CD4-positive, alpha-beta T cell treated with Interleukin-12 subunit alpha and Interleukin-12 subunit beta, for 1 hour (primary cell): ENCODE measurements at places on chromosomes 6 and 20.

GRCh38 chr6:118748311-118749062 lies 97.1 kb upstream of the CEP85L start:
- no peak for DNase-seq

DNA sequence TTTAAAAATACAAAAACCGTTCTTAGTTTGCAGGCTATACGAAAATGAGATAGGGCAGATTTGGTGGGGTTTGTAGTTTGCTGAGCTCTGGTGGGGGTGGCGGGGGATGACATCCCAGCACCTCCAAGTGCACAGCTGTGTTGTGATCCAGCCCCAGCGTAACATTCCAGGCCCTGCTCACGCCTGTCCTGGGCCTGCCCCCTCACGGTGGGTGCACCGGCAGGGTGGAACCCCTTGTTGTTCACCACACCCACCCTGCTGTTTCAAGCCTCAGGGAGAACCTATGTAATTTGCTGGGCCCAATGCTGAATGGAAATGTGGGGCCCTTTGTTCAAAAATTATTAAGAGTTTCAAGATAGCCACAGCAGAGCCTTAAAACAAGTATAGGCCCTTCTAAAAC lies 25.0 kb downstream of the ARMC2 start:
- no peak for DNase-seq

GRCh38 chr6:93621442-93621841 lies 202.1 kb upstream of the EPHA7 start:
- no peak for DNase-seq

GRCh38 chr6:43331470-43331869 lies 22.8 kb upstream of the CRIP3 start:
- DNase-seq = peak; percentile 3

DNA sequence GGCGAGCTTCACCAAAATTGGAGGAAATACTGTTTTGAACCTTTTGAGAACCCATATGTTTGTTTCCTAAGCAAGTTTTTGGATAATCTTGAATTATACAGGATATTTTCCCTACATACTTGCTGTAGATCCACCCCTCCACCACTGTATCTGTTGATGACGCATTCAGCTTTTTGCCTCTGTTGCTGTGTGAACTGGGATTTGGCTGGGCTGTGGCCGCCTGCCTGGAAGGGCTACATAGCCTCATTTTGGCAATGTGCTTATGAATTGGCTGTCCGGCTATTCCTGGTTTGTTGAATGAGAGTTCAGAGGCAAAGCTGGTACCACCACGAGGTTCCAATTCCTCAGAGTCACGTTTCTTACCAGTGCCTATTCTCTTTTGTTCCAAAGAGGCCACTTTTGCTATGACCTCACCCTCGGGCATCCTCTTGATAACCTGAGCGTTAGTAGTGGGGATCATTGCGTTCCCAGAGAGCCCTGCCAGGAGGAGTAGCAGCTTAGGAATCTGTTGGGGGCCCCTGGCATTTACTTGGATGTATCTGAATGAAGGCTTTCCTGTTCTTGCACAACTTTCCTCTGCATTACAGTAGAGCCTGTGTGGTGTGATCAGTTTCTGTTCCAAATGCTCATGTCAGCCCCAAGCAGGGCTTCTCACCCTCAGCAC lies 6.4 kb downstream of the FAM83D start:
- no peak for DNase-seq

DNA sequence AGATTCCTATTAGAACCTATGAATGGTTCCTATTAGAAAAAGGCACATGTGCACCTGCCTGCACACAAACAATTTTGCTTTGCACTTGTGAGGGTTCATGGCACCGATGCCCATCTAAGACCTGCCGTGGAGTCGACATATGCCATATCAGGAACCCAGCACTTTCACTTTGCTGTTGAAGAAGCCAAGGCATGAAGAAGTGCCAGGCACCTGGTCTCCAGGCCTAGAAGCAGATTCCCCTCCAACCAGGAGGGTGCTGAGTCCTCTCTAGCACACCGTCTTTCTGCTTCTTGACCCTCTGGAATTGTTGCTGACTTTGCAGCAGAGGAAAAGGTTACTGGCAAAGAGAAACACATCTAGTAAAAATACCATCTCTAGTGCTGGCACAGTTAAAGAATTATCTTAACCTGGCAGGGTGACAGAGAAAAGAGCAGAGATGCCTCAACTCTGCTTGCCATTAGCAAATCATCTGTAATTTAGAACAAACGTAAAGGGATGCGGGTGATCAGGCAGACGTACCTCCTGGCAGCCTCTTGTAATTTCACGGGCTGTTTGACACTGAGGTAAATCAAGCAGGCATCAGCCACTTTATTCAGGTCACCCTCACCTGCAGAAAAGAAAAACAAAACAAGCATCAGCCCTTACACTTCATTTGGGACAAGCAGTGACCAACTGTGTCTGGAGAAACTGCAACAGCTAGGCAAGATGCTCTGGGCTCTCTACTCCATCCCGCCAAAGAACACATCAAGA lies 37.2 kb downstream of the TTI1 start:
- DNase-seq = no peak

GRCh38 chr6:144075187-144075586 lies 20.2 kb downstream of the SF3B5 start:
- no peak for DNase-seq

DNA sequence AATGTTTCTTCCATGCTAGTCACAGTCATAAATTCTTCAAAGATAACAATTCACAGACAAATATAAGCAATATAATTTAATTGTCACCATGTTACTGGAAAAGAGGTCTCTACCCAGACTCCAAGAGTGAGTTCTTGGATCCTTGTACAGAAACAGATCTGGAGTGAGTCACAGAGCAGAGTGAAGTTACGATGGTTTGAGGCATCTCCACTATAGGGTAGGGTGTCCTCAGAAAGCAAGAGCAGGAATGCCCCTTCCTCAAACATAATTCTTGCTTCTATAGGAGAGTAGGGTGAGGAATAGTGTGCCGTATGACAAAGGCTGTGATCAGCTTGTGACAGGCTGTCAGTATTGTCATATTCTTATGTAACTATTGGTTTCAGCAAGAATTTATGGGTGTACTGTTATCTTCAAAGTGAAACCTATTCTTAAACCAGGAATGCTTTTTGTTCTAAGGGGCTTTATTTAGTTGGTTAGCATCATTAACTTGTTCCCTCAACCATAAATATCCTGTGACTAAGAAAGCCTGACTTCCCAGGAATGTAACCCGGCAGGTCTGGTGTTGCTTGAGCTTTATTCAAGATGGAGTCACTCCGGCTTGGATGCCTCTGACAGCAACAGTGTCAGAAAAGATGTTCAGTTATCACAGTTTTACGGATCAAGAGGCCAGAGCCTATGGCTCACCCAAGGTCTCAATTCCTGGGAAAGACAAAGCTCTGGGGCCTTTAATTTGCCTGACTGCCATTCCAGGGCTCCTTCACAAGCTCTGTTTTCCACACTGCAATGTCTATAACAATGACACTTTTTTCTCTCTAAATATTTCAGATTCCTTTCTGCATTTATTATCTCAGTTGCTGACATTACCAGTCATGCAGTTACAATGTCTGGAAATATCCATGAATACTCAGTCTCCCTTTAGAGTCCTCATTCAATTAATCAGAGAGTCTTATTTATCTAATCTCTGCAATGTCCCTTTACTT lies 298.6 kb downstream of the C6orf118 start:
- no peak for DNase-seq

- DNase-seq = no peak
These were observed 1.0 kb downstream of the SALL4 start for GRCh38 chr20:51801122-51801822.

- DNase-seq = no peak
These were observed 322.0 kb upstream of the SOX4 start for GRCh38 chr6:21271428-21272155.

GRCh38 chr6:104995989-104996617 lies 39.2 kb downstream of the LIN28B start:
- no peak for DNase-seq

DNA sequence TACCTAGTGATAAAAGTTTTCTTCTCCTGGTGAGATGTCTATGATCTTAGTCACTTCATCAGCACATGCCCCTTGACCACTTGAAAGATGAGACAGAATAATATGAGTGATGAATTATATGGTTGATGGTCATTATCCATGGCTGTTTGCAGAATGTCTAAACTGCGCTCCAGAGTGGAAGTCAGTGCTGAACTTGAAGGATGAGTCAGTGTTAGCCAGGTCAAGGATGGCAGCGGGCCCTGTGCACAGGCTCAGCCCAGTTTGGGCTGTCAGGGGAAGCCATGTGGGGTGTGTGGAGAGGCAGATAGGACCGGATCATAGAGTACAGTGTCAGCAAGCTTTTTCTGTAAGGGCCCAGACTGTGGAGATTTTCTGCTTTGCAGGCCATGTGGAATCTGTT lies 67.2 kb upstream of the KIF25 start:
- DNase-seq = no peak

DNA sequence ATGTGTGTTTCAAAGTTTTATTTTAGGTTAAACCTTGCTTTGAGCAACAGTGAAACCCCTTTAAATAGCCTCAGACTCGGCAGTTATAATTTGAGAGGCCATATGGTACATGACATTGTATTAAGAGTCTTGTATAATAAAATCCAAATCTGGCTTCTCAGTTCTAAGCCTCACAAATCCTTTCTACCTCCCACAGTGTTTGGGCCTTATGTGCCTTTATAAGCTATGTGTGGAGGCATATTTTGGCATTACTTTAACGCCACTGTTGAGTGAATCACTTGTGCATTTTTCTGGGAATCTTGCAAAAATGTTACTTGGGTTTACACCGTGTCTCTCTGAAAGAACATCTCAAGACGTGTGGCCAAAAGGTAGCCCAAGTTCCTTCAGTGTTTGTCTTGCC lies 152.4 kb downstream of the COL9A1 start:
- DNase-seq = no peak

DNA sequence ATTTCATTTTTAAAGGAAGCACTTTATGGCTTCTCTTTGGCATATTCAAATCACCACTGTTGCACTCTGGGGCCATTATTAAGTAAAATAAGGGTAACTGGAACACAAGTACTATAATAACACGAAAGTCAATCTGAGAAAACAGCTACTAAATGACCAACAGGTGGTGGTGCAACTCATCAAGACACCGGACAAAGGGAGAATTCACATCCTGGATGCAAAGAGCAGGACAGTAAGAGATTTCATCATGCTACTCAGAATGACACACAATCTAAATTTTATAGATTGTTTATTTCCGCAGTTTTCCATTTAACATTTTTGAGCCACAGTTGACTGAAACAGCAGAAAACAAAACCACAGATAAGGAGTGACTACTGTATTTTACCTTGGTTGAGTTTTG lies 27.6 kb upstream of the LY86 start:
- no peak for DNase-seq

DNA sequence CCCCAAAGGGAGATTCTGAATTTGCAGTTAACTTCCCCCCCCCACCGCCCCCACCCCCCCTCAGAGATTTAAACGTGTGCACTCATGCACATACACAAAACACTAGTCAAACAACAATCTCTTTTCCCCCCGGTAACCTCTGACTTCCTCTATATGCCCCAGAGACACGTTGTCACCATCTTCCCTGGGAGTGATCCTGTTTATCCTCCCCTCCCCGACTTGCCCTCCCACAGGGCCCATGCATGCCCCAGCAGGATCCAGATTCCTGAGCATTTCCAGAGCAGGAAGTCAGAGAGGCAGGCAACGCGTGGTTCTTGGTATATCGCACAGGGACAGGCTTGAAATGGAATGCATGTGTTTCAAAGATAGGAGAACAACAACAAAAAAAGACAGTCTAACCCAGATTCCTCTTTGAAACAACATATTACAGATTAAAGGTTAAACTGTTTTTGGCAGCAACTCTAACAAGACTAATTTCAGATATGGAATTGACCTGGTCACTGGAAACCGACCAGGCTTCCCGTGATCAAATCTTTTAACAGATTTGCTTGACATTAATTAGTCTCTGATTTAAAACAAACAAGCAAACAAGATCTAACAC lies 1.3 kb downstream of the BLCAP start:
- DNase-seq = no peak

GRCh38 chr20:48618631-48619030 lies 209.2 kb downstream of the PREX1 start:
- no peak for DNase-seq

GRCh38 chr20:20100881-20101280 lies 48.5 kb downstream of the CFAP61 start:
- DNase-seq = no peak

DNA sequence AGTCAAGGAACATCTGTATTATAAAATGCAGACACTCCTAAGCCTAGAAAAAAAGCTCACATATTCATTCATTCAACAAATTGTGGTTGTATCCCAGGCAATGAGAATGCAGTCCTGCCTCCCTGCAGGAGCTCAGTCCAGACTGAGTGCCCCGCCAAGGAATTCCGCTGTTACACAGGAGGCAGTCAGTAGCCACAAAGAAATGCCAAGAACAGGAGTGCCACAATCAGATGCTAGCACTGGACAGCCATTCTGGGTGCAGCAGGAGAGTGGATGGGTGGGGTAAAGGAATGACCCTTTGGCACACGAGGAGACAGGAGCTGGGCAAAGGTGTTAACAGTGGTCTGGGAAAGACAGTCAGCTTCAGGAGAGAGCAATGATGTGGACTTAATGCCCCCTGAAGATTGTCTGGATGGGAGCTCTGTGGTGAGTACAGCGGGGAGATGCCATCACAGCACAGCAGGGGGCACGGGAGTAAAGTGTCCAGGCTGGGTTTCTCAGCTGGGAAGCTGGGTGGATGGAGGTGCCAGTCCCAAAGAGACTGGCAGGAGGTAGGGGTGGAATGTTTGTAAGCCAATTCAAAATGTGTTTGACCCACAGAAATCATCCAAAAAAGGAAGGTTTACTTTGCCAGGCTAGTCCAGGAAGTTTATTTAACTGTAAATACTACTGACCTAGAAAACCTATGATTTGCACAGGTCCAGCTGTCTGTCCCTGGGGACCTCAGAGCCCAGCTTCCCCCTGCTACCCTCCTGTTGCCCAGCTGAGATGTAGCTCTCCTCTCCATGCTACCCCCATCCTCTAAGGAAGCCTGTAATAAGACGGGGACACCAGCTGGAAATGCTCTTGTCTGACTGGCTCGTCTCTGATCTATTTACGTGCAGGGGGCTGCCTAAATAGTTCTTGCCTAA lies 84.1 kb downstream of the SLC23A2 start:
- no peak for DNase-seq

DNA sequence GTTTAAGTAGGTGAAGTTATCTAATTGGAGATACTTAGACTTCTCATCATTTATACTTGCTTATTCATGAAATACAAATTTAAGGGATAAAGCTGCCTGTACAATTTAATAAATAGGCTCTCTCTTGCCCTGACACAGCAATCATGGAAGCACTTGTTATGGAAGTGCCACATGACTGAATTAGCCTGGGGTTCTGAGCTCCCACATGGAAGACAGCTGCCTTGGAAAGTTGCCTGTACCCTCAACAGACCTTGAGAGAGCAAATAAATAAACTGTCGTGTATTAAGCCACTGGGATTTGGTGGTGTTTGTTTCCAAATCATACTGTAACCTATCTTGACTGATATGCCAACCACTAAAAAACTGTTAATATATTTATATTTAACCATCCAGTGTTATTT lies 87.0 kb upstream of the RSPO3 start:
- no peak for DNase-seq

- no peak for DNase-seq
These were observed 143.6 kb downstream of the RCAN2 start for GRCh38 chr6:46347669-46348068.
